ENCODE measurements at places on chromosomes 5 and 9.

GRCh38 chr5:67409126-67409777 lies 212.7 kb upstream of the CD180 start:
- DNase-seq = no peak

- no peak for DNase-seq
Measured at GRCh38 chr9:83343366-83343999, 194.7 kb downstream of the FRMD3 start.

DNA sequence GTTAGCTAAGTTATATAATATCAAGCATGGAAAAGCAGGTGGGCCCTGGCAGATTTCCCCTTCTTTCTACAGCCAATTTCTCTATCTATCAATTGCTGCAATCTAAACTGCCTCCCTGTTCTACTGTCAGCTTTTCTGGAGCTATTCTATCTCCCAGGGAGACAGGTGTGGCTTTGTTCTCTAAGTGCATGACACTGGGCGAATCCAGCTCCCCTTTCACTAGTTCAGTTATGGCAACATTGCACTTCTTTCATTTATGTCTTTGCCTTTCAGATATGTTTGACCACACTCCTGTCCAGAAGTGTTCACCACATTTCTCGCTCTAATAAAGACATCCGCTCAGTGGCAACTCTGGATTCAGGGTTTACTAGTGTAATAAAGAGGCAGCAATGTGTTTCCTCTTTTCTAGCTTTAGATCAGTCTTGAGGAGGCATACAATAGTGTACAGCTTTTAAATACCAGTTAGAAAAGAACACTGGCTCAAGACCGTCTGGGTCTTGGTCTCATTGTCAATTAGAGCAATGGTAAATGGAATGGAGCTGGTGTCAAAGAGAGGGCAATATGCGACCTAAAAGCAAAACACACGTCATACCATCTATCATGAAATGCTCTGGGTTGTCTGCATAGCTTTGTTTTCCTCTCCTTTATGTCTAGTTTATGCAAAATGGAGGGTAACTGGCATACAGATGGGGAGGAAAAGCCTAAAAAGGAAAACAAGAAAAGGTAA lies 197.0 kb downstream of the SLF1 start:
- DNase-seq = peak; percentile 22

DNA sequence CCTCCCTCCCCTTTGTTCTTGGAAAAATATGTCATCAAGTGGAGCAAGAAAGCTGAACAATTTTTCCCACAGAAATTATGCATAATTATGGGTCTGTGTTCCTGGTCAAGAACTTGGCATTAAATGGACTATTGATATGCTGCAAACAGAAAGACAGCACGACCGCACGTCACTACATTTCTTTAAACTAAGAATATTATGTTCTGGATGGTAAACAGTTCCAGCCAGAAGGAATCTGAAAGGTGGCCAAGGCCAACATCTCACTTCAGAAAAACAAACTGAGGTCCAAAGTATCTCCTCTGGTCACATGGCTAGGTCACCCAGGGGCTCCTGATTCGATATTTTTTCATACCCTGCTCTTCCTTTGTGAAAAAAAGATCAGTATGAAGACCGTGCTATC lies 173.3 kb upstream of the GAS1 start:
- DNase-seq = no peak

DNA sequence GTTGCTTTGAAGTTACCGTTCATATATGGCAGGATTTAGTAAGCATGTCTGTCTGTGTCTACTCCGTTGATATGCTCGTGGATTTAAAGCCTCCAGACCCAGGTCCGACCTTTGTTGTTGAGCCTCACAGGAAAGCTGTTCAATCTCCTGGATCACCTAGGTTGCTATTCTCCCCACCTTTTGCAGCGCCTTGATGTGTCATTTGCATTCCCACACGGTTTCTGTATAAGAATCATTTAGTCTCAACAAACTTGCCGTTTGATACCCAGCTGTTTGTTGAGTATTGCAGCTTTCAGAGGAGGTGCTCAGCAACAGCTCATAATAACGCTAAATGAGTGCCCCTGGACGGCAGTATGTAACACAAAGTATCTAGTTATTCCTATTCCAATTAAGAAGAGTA lies 1.2 kb upstream of the ADGRV1 start:
- DNase-seq = peak; percentile 21

All from cerebellar cortex (tissue), 1 donor.